Eye (tissue), 1 donor: ENCODE measurements at places on chromosomes 13 and 19.
A peak's percentile ranks its signal among the peaks of the same experiment; 100 is the strongest.

DNA sequence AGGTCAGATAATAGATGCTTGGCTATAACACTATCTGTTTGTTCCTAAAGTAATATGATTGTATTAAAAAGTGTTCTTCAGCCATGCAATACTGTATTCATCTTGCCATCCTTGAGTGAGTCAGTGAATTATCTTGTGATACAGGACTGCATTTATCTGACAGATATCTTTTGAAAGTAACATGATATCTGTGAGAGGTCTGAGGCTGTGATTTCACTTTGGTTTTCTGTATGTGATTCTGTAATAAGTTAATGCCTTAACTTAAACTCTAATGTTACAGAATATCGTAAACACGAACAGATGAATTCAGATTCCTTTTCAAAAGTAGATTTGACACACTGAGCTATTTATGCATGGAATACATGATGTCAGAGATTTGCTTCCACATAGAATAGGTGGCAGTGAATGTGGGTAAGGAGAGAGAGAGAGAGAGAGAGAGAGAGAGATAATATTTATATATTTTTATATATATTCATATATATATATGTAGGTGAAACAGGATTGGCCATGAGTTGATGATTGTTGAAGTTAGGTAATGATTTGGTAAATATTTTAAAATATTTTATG, 97.9 kb upstream of the RNF113B start:
- DNase-seq = peak; percentile 63

GRCh38 chr13:35914662-35915061, 216.5 kb downstream of the DCLK1 start:
- no peak for DNase-seq

- no peak for DNase-seq
These were observed 5.0 kb downstream of the SYCE2 start for GRCh38 chr19:12913851-12914690.

DNA sequence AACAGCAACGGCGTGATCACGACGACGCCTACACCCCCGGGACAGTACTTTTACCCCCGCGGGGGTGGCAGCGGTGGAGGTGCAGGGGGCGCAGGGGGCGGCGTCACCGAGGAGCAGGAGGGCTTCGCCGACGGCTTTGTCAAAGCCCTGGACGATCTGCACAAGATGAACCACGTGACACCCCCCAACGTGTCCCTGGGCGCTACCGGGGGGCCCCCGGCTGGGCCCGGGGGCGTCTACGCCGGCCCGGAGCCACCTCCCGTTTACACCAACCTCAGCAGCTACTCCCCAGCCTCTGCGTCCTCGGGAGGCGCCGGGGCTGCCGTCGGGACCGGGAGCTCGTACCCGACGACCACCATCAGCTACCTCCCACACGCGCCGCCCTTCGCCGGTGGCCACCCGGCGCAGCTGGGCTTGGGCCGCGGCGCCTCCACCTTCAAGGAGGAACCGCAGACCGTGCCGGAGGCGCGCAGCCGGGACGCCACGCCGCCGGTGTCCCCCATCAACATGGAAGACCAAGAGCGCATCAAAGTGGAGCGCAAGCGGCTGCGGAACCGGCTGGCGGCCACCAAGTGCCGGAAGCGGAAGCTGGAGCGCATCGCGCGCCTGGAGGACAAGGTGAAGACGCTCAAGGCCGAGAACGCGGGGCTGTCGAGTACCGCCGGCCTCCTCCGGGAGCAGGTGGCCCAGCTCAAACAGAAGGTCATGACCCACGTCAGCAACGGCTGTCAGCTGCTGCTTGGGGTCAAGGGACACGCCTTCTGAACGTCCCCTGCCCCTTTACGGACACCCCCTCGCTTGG, 966 bp downstream of the JUNB start:
- peak; percentile 80 for DNase-seq

GRCh38 chr19:27647423-27647822, 1565.5 kb downstream of the UQCRFS1 start:
- DNase-seq = no peak

DNA sequence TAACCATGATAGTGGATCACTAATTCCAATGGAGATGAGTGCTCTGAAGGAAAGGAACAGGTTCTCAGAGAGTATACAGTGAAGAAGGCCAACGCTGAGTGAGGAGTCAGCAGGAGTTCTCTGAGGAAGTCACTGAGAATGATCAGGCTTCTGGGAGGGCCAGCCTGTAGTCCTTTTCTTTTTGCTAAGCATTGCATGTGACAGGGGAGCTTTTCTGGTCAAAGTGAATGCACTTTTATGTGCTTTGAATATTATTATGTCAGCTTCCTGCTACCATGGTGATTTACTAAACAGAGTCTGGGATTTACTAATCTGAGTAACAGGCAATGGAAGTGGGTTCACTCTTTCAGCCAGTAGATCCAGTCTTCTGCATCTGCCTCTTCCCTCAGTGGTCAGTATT, 81.1 kb upstream of the SERP2 start:
- no peak for DNase-seq

DNA sequence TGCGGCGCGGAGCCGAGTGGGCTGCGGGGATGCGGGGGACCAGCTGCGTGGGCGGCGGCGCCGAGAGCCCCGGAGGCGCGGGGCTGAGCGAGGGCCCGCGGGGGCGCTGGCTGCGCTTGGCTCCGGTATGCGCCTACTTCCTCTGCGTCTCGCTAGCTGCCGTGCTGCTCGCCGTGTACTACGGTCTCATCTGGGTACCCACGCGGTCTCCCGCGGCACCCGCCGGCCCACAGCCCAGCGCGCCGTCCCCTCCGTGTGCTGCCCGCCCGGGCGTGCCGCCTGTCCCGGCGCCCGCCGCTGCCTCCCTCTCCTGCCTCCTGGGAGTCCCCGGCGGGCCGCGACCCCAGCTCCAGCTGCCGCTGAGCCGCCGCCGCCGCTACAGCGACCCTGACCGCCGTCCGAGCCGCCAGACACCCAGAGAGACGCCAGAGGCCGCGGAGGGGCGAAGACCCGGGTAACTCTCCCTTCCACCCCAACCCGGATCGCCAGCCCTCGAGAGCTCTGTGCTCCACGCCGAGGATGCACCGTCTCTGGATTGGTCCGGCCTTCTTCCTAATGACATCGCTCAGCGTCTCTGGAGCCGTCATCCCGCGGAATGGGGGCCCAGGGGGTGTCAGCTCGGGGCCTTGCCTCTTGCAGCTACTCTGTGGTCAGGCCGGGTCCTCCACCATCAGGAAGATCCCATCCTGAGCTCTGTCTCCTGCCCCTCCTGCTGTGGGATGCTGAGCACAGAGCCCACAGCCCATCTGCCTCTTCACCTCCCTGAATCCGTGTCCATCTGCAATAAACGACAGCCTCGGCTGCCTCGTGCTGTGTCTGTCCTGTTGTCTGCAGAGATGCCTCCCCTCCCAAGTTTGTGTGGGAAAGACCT, 441 bp downstream of the INAFM1 start:
- peak; percentile 66 for DNase-seq

DNA sequence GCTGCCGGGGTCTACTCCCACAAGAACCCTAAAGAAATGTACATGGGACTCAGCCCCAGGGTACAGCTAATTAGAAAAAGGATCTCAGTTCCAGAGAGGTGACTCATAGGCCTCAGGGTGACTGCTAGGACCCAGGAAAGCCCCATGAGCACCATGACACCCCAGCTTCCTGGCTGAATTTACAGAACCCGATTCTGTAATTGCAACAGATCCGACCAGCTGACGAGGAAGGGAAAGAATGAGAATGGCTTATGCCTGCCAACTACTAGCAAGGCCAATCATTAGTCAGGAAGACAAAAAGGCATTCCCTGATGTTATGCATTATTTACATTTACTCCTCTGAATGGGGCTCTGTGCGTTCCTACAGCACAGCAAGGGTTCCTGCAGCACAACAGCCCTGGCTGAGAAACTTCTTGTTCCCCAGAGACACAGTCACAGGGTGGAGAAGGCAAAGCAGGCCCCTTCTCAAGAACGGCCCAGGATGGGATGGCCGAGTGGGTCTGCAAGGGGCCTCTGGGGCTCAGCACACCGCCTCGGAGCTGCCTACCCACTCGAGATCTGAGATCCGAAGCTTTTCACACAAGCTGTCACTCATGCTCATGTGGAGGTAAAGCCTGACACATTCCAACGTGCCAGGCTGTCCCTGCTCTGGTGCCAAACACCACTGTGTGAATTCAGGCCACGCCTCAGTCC, 27.2 kb downstream of the PBX4 start:
- peak; percentile 61 for DNase-seq

DNA sequence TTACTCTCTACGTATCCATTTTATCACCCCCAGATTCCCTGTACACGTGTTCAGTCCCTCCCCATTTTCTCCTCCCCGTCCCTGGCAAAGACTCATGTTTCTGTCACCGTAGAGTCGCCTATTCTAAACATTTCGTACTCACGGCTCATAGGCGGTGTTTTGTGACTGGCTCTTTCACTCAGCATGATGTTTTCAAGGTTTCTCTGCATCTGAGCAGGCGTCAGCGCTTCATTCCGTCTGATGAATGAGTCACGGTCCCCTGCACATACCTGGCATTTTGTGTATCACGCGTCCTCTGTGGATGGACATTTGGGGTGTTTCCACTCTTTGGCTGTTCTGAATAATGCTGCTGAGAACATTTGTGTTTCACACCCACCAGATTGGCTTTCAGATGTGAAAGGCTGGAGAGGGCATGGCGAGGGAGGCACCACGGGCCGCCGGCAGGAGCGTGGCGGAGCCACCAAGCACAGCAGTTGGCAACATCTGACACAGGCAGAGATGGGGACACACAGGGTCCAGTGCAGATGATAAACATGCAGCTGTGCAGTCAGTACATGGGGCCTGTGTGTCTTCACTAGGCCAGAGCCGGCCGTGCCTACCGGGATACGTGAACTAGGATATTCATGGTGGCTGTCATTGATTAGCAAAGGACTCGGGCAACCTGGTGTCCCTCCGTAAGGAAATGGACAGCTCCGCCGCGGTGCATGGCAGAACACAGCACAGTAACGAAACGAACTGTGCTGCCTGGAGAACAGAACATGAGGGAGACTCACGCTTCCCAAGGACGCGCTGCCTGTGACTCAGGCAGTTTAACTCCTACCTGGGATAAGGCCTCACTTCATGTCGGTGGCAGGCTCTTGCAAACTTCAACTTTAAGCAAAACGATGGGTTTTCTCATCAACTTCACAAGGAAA, 117.2 kb downstream of the ATP11A start:
- DNase-seq = no peak

DNA sequence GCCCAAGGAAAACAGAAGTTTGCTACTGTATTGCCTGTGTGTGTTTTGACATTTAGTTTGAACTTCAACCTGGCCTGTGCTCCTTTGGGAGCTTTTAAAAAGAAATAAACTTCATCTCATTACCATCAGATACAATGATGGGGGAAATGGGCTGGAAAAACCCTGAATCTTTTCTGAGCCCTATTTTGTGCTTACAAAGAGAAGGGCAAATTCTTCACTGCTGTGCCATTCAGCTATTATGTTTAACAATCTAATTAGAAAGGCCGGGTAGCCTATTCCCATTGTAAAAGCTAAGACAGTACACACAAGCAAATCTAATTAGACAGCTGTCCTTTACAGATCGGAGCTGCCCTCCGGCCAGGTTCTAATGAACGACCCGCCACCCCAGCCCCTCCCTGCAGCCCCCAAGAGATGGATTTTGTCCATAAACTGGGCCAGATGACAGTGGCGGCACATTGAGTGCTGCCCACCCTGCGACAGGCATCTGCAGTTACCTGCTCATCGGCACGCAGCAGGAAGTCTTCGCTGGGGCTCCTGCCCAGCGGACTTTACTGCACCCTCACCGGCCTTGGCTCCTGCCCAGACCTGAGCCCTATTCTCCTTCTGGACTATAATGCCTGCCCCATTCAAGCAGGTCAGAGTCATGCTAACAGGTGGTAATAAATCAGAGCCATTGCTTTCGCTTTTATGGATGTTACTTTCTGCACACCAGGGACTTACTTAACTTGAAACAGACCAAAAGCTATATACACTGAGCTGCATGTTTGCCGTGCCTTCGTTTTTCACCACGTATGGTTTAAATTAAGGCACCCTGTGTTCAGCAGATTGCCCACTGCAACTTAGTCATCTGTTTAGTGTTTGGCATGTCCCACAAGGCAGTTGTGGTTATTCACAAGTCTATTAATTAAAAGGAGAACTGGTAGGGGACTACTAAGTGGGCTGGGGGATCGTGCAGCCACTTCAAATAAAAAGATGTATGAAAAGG, 549.6 kb downstream of the FGF9 start:
- DNase-seq = peak; percentile 91

DNA sequence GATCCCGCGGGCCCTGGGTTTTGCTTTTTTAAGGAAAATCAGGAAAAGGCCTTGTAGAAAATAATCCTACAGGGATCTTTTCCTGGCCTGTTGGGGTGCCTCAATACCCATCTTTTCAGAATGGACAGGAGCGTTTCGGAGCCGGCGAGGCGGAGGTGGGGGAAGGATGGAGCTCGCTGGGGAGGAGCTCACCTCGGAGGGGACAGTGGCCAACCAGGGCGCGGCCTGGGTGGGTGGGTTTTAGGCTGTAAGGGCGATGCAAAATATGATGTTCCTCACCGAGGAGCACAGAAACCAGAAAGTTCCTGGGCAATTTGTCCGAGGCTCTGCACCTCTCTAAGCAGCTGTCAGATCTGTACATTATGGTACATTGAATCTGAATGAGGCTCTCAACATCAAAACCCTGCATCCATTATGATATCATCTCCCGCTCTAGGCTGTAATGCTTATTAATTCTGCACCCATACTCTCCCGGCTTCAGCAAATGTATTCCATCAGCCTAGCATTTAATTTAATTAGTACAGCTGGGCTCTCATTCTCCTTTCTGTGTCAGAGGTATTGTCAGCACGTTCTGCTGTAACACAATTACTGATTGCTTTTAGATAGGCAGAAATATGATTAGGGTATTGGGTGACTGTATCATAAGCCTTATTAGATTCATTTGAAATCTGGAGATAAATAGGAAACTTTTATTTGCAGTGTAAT, 90.3 kb upstream of the SOX1 start:
- peak; percentile 94 for DNase-seq

GRCh38 chr13:21478881-21479808, 20.0 kb upstream of the ZDHHC20 start:
- DNase-seq = peak; percentile 94

DNA sequence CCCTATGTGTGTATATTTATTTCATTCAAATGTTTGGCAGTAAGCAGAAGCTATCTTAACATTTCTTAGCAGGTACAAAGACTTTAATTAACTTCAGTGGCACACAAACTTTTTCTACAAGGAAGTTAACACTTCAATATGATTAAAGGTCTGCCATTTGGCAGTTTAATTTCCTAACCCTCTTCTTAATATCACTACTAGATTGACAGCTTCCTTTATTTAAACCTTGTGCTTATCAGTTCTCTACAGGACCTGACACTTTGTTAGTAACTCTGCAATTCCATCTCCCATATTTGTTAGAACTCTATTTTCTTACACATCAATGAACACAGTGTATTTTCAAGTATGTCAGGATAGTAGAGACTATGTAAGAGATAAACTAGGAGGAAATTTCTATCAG, 152.4 kb upstream of the ATXN8OS start:
- no peak for DNase-seq

GRCh38 chr19:32201636-32202051, 143.8 kb upstream of the ZNF507 start:
- peak; percentile 64 for DNase-seq

- DNase-seq = no peak
These were observed 1093.0 kb upstream of the PCDH9 start for GRCh38 chr13:68323124-68323523.

- no peak for DNase-seq
These were observed 7.5 kb upstream of the SBNO2 start for GRCh38 chr19:1181606-1182005.

GRCh38 chr13:40175639-40176038, 490.8 kb downstream of the FOXO1 start:
- DNase-seq = no peak

GRCh38 chr13:113666951-113667701, at the start of gene GRK1:
TSS of gene GRK1 (plus strand) at chr13:113667219. CDS start at chr13:113667387, 168 bp downstream.
- no peak for DNase-seq
